Hair follicular keratinocyte (primary cell): ENCODE measurements at places on chromosomes 7 and 10. TPM values are rescaled to one million over a fixed set of nuclear protein-coding genes. Genes with fewer than 3 reads are reported as not detected.

The RADIL gene
- not detected in 2 replicates for total RNA-seq

The PNLIP gene
- total RNA-seq: not detected in 2 replicates

The C7orf57 gene
- 1.6 and 2.3 TPM in 2 replicates for total RNA-seq

The ZNF277 gene
- total RNA-seq: 21.1 and 38.6 TPM in 2 replicates

The CCL24 gene
- not detected in 2 replicates for total RNA-seq

The H2BK1 gene
- total RNA-seq: not detected in 2 replicates

The MEOX2 gene
- total RNA-seq: not detected in 2 replicates

The ASZ1 gene
- not detected in 2 replicates for total RNA-seq

The TMEM229A gene
- not detected in 2 replicates for total RNA-seq

The SPDYE6 gene
- not detected in 2 replicates for total RNA-seq

The PRRT4 gene
- total RNA-seq: 1.3 and 3.6 TPM in 2 replicates

The ATOH7 gene
- 0.15 TPM in 1 of 2 replicates, not detected in the other for total RNA-seq

The GIMAP8 gene
- total RNA-seq: 0.19 TPM in 1 of 2 replicates, not detected in the other

The GHRHR gene
- total RNA-seq: not detected in 2 replicates

The MINDY4 gene
- total RNA-seq: 1.5 and 2.1 TPM in 2 replicates

The PRKCQ gene
- total RNA-seq: 10.2 and 14.4 TPM in 2 replicates

The GATA3 gene
- total RNA-seq: 2.7 and 3.5 TPM in 2 replicates

The MMP21 gene
- not detected in 2 replicates for total RNA-seq

The ZNF503 gene
- total RNA-seq: 15.7 and 17.6 TPM in 2 replicates

The CALU gene
- 187 and 198 TPM in 2 replicates for total RNA-seq
